ENCODE measurements at places on chromosomes 4 and X.

- DNase-seq = no peak
These were observed 92.1 kb downstream of the KDR start for GRCh38 chr4:55033296-55033695.

- no peak for DNase-seq
These were observed 431.8 kb downstream of the RAPGEF2 start for GRCh38 chr4:159534655-159535054.

DNA sequence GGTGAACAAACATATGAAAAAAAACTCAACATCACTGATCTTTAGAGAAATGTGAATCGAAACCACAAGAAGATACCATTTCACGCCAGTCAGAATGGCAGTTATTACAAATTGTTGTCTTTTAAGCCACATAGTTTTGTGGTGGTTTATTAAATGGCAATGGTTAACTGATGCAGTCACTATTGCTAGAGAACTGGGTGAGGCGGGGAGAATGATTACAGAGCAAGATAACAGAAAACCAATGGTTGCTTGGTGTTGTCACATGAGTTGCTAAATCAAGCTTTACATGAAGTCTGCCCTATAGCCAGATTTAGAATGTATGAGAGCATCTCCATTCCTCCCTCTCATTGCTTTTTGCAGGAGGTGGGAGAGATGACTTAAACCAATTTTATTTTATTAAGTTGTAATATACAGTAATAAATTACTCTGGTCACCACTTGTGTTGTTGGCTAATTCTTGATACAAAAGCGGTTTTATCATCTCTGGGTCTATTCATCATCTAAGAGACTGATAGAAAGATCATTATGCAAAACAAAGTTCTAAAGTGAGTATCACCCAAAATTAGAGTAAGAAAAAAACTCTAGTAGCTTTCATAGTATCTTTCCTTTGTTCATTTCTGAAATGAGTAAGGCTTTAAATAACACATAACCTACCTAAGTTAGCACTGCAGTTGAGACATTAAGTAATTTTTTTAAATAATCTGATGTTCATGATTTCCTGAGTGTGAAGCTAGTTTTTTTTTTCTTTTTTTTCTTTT, 859.5 kb downstream of the STIM2 start:
- no peak for DNase-seq

DNA sequence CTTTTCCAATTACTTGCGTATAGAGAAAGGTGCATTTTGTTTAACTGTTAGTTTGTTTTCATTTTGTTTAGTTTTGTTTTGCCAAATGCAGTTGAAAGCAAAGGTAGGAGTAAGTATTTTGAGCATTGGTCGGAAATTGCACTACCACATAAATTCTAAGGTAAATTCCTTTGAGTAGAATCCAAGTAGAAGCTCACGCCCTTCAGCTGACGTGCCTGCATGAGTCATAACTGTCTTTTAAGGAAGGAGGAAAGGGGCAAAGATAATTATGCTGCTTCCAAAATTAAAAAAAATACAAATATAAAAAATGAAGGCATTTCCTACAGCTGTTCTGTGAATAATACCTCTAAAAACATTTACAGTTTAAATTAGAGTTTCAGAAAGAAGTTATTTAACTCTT, 110.2 kb upstream of the MYOZ2 start:
- peak; percentile 73 for DNase-seq

GRCh38 chr4:70627620-70628019, 924 bp upstream of the ENAM start:
- no peak for DNase-seq

- DNase-seq = no peak
These were observed 188.4 kb downstream of the SHROOM3 start for GRCh38 chr4:76623217-76624045.

DNA sequence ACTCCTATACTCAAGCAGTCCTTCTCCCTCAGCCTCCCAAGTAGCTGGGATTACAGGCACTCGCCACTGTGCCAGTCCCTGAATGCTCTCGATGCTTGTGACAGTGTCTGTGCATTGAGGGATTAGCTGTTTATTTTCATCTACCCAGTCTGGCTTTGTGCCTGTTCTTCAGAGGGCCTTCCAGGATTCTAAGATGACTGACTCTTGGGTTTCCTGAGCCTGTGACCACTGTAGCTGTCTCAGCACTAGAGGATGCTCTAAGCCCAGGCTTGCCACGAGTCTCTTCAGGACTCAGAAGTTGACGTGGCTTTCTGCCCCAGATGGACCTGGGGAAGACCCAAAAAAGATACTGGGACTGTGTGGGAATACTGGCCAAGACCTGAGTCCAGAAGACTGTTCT, 201.4 kb downstream of the ARHGAP10 start:
- no peak for DNase-seq

DNA sequence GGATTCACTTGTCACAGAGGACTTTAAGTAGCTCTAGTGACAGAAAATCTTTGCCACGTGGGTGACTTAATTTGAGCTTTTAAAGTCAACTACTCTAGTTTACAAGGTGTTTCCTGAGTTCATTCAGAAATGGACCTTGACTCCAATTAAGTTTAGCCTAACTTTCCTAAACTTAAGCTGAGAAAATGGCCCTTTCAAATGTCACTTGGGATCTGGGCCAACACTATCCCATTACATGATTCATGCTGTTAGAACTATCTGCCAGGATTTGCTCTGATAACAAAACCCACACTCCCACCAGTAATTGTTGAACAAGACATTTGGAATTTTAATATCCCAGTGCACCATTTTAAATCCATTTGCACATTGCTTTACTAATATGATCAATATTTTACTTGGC, 40.8 kb downstream of the C4orf46 start:
- DNase-seq = no peak

DNA sequence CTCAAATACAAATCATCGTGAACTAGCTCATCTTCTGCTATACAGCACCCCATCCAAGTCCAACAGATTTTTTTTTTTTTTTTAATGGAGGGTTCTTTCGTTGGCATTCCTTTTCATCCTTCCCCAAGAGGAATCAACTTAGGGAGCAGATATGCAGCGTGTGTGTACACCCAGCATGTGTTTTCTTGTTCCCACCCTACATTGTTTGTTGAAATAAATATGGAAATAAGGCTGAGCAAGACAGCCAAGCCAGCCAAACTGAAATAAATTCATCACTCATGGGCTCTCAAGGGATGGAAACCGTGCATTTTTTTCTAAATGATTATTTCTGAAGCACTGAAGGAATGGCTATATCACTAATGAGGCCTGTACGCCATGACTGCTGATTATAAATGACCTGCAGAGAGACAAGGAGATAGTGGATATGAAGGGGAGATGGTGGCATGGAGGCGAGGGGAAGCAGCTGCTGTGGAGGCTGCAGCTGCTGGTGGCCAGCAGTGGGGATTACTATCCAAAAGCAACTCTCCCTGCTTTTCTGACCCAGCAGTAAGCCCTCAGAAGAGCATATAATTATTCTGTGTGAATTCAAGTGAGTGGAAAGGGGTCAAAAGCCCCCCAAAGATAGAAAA, 173.9 kb downstream of the MGST2 start:
- no peak for DNase-seq

DNA sequence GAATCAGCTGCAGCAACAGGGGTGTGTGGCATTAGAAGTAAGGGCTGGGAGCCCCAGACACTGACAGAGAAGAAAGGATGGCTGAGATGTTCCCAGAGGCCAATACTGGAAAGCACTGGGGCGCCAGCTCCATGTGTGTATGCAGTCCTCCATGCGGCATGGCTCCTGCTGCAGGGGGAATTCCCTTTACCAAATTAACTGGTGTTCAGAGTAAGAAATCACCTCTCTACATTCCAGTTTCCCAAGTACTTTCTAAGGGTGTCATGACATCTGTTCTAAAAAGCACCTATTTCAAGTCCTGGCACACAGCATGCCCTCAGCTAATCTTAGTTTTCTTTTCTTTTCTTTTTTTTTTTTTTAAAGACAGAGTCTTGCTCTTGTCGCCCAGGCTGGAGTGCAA, 98.0 kb downstream of the MAML3 start:
- DNase-seq = no peak

GRCh38 chr4:1976416-1977352, 32.1 kb downstream of the NELFA start:
- DNase-seq = no peak

GRCh38 chrX:15854080-15854655, 445 bp downstream of the AP1S2 start:
- peak; percentile 65 for DNase-seq

GRCh38 chrX:31679861-31680260, 608.0 kb upstream of the FTHL17 start:
- no peak for DNase-seq

- no peak for DNase-seq
These were observed 1026.4 kb upstream of the IGFBP7 start for GRCh38 chr4:58136604-58137003.

GRCh38 chr4:184255361-184255760, 37.7 kb upstream of the ENPP6 start:
- DNase-seq = no peak
